ENCODE measurements at places on chromosomes 3 and 15.

GRCh38 chr15:78177447-78177873 is 28.3 kb downstream of the IDH3A start:
- no peak for DNase-seq

DNA sequence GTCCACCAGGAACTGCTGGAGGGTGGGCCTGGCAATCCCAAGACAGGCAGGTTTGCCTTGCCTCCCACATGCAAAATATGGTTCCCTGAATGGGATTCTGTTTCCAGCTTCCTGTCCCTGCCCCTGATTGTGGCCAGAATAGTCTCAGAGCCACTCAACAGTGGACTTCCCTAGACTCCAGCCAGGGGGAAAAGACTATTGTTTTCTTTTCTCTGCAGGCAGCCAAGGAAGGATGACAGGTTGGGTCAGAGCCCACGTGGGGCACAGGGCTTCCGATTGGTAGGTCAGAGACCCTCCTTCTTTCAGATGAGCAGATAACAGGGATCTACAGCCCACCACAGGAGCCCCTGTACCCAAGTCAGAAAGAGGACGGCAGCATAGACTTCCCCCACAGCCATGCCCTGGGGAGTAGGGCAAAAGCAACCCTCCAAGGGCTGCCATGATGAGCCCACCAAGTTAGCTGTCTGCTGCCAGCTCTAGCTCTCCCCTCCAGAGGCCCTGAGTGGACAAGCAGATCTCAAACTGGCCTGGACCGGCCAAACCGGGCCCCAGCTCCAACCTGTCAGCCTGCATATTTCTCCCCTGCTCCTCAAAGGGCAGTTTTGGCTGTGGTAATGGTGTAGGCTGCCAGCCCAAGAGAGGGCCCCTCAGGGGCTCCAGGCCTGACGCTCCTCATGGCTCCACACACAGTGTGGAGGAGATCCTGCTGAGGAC is 6.4 kb downstream of the TLR9 start:
- no peak for DNase-seq

DNA sequence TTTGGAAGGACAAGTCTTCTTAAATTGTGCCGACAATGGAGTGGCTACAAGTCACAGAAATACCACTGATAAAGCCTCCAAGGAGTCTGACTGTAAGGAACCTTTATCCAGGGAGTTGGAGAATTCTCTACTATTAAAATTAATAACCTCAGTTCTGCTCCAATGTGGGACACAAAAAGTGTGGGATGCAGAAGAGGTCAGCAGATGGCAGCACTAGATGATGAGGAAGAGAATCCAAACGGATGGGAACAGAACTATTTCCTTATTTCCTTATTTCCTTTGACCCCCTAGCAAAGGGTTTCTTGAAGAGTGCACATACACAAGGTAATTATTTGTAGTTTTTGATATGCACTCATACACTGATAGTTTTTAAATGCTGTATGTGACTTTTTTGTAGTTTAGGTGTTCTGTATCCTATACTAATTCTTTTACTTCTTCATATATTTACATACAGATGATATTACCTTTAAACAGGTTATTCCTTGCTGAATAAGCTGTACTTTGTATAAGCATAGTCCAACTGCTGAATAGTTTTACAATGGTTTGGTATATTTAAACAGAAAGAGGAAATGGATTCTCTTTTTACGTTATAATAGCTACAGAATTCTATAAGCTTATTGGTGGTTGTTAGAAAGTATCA is 25.6 kb upstream of the NLGN1 start:
- DNase-seq = no peak

DNA sequence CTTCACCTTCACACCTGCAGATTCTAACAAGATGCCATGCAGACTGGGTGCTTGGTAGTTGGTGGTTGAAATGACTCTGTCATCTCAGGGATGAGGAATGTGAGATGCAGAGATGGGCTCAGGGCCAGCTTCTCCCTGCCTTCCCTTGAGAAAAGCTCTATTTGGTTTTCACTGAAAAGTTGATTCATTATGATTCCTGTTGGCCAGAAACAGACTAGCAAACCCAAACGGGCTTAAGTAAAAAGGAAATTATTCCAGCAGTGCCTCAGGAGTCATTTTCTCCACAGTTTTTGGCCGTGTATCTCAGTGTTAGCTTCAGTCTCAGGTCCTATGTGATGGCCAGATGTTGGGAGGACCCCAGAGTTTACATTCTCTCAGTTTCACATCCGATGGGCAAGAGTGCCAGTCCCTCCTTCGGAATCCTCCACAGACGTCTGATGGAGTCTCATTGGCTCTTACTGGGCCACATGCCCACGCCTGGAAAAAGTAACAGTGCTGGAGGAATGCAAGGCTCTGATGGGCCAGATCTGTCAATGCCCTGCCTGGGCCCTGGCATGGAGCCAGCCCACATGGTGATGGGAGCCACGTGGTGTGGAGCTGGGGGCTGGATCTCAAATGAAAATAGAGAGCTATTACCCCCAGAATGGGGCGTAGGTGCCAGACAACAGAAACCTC is 22.3 kb upstream of the SACM1L start:
- no peak for DNase-seq

DNA sequence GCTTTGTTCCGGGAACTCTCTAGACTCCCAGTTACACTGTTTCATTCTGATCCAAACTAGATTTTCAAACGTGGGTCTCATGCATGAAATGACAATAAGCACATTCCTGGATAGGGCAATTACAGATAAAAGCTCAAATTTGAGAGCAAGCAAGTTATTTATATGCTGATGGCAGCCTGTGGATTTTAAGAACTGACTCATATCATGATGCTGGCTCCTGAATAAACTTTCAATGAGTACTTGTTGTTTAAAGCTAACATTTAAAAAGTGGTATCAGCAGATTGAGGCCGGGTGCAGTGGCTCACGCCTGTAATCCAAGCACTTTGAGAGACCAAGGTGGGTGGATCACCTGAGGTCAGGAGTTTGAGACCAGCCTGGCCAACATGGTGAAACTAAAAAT is 66.6 kb downstream of the LEO1 start:
- DNase-seq = no peak

- no peak for DNase-seq
These were observed 477.4 kb upstream of the RASGRP1 start for GRCh38 chr15:39041979-39042495.

DNA sequence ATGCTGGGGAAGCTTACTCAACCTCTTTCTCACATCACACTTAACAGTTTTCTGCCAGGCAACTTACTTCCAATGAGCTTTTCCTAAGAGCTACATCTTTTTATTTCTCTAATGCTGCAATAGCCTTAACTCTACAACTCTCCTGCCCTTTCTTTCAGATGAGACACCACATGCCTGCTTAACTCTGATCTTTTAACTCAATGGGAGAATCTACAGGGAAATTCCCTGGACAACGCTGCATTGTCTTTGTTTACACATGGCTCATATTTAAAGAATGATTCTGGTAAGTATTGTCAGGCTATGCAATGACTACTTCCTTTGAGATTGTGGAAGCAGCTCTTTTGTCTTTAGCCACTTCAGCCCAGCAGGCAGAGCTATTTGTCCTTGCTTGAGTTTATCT is 353.1 kb upstream of the BCHE start:
- DNase-seq = no peak

DNA sequence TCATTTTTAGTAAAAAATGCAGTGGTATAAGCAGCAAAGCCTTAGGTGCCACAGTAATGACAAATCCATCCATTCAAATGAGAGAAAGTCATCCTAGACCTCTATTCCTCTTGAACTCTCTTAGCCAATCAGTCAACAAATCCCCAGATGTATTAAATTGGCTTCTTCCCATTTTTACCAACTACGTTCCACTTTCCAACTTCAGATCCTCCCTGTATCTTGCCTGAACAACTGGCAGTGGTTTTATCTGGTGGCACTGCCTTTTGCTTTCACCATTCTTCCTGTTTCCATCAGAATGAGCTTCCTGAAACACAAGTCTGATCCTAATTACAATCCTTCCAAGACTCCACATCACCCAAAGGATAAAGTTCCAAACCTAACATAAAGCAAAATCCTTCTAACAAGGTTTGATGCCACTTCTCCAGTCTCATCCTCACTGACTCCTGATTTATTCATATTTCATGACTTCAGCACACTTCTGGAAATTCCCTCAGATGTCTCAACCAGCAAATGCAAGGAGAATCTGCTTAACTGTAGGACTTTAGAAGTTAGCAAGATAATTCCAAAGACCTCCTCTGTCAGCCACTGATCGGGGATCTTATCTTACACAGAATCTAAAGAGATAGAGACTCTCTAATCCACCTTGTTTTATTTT is 69.8 kb upstream of the SLC4A7 start:
- DNase-seq = no peak

DNA sequence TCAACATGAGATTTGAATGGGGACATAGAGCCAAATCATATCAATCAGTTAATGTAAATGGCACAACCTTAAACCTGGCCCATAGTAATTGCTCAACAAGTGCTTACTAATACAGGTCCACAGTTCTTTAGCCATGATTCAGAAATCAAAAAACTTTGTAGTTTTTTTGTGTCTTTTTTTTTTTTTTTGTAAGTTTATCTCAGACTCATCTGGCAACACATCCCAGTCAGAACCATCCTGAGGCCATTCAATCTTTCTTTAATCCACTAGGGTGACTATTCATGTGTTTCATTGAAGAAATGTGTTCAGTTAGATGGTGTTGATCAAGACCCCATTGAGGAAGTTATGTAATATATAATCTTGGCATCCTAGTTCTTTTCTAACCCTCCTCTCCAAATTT is 65.4 kb downstream of the ABI3BP start:
- no peak for DNase-seq

DNA sequence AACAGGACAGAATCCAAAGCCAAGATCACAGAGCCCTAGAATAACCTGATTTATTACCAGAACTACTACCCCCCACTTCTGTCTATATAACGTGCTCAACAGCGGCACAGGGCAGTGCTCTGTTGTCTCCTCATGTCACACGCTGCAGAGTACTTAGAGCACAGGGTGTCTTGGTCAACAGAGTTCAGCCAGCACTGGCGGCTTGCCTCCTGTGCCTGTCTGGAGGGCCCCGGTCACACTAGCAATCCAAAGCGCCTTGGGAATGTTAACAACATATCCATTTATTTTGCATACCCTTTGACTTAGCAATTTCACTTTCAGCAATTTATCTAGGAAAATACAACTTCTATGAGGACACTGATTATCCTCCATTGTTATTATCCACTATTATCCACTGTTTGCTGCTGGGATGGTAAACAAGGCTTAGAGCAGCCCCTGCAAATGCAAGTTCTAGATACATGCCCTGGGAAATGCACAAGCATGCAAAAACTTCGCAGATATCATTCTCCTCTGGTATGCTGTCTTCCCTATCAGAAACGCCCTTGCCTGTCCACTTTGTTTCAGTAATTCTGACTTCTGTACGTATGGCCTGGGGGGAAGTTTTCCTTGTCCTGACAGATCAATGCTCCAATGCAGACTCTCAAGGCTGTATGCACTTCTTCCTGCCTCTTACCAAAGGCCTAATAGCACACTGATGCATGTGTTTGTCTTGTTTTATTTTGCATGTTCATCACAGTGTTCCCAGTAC is 86.2 kb upstream of the OCA2 start:
- no peak for DNase-seq

GRCh38 chr3:65595222-65596028 is 443.3 kb downstream of the MAGI1 start:
- no peak for DNase-seq

DNA sequence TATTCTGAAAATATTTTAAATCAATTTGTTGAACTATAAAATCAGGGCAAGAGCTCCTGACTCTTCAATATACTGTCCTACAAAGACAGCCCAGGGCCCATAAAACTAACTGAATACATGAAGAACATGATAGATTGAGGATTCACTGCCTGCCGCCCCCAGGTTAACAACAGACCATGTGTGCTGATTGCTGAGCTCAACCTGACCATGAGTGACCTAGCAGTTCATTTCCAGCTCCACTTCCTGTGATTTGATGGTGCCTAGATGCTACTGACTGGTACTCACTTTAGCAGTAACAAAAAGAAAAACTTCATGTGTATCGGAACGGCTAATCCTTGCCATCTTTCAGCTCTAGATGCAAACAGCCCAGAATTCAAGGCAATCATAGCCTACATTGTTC is 9.6 kb upstream of the KLF13 start:
- no peak for DNase-seq

- no peak for DNase-seq
These were observed 255.4 kb upstream of the ARPP21 start for GRCh38 chr3:35383719-35384555.

DNA sequence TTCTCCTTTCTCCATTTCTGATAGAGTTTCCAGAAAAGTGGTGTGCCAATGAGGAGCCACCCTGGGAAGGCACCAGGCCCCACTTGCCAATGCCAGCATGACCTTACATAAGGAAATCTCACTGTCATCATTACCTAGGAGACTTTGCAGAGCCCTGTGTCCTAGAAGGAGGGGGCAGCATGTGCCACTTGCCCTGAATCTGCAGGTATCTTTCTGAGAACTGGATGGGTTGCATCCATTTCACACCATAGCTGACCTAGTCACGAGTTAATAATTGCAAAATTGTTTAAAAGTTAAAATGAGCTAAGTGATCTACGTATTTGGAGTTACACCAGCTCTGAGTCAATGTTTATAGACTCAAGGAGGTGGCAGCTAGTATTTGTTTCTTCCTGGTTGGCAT is 14.3 kb downstream of the CA12 start:
- DNase-seq = no peak

- no peak for DNase-seq
These were observed 147.5 kb downstream of the NTRK3 start for GRCh38 chr15:88108991-88109390.

GRCh38 chr3:117277816-117278215 is 568.2 kb downstream of the TUSC7 start:
- no peak for DNase-seq

DNA sequence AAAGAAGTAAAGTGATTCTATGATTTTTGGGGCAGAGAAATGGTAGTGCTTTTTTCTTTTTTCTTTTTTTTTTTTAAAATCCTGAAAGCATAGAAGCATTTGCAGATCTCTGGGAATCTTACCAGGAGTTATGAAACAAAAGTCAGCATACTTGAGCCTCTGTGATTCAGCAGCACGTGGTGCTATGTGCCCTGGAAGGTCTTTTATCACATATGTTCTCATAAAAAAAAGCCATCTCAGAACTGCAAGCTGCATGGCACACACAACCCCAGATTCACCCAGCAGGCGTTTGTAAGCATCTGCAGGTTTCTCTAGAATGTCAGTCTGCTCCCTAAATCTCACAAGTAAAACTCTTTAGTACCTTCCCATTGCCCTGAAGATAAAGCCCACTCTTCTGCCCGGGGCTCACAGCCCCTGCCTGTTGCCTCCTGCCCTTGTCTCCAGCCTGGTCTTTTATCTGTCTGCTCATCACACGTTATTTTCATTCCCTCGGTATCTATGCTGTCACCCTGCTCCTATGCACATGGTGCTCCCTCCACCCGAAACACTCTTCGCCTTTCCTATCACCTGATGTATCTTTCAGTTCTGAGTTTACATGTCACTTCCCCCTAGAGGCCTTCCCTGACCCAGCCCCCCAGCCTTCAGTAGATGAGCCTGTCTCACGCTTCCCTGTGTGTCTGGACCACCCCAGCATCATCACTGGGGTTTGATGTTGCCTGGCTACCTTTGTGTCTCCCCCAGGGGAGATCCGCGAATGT is 72.4 kb downstream of the CHDH start:
- DNase-seq = no peak

Measured in stimulated activated CD4-positive, alpha-beta T cell treated with anti-CD3 and anti-CD28 coated beads, Interleukin-12 subunit alpha, Interleukin-12 subunit beta, amount 100 ng/mL, for 24 hours (primary cell).